ENCODE measurements at places on chromosomes 3 and 15. TPM values are rescaled to one million over a fixed set of nuclear protein-coding genes. Genes with fewer than 3 reads are reported as not detected.

DNA sequence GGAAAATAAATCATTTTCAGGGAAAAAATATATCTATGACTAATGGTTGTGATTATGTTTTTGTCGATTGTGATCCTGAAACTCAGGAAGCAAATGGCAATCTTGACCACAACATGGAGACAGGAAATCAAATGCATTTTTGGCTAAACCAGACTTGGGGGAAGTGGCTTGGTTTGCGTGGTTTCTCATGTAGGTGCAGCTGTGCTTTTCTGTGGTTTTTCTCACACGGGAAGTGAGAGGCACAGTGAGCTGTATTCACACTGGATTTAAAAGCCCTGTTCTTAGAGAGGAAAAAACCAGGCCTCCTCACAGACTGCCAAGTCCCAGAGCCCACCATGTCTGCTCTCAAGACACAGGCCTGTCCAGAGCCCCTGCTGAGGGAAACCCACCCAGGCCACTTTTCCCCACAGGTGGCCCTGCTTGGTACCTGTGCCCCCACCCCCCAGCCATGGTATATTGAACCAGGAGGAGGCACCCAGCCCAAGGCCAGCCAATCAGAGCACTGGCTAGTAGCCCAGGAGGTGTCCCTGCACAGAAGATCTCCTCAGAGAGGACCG is 46.1 kb downstream of the BTD start:
- peak overlapping the region; percentile 70 for H3K27ac ChIP-seq
- H3K27me3 ChIP-seq = peaks cover 46% of the 10 kb centered on the region
- peaks cover 27% of the 10 kb centered on the region for H3K36me3 ChIP-seq
- peak; percentile 66 for DNase-seq

GRCh38 chr15:82183121-82184031 is 79.2 kb downstream of the EFL1 start:
- H3K4me1 ChIP-seq = no peaks in the 10 kb centered on the region
- H3K4me3 ChIP-seq = no peak overlapping the region

GRCh38 chr3:46566040-46566641 is at the start of gene LRRC2:
LRRC2 (minus strand) TSS chr3:46566302; CDS start chr3:46551591, 14,711 bp downstream.
- H3K4me1 ChIP-seq = peaks cover 9% of the 10 kb centered on the region
- H3K36me3 ChIP-seq = peaks cover 3% of the 10 kb centered on the region
- no peak within 1 kb of the TSS for H3K27ac ChIP-seq
- peak; percentile 53 for DNase-seq

DNA sequence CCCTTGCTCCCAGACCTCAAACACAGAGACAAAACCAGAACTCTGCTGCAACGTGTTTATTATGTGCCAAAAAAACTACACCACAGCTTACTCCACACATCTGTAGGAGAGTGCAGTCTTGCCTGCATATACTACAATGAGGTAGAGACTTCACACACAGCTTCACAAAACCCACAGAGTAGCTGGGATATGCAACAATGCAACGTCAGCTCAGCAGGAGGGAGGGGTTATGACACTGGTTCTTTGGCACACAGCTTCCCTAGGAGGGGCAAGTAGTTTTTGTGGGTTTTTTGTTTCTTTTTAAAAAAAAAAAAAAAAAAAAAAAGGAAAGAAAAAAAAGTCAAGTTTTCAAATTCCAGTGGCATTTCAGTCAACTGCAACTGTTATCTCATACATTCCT is 2.9 kb upstream of the RPS17 start:
- no peak for DNase-seq
- H3K36me3 ChIP-seq = peaks cover 10% of the 10 kb centered on the region
- no peaks in the 10 kb centered on the region for H3K27me3 ChIP-seq
- no peak overlapping the region for H3K27ac ChIP-seq
- no peak overlapping the region for H3K4me3 ChIP-seq
- H3K4me1 ChIP-seq = peaks cover 14% of the 10 kb centered on the region

DNA sequence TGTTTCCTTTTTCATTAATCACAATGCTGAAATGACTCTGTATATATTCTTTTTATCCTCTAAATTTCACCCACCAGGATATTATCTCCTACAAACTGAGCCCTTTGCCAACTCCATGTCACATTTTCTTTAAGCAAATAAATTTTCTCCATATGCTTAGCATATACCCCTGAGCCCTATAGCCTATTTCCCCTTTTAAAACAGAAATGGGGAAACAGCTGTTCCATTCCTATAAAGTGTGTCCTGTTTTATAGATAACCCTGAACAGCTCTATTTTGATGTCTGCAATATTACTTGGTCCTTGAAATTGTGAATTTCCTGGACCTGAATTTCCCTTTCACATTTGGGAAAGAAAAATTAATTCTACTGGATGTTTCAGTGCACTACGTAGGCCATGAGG is 15.6 kb upstream of the FILIP1L start:
- DNase-seq = no peak
- H3K4me1 ChIP-seq = peaks cover 6% of the 10 kb centered on the region
- no peak overlapping the region for H3K27ac ChIP-seq
- H3K27me3 ChIP-seq = no peaks in the 10 kb centered on the region
- H3K4me3 ChIP-seq = no peak overlapping the region

DNA sequence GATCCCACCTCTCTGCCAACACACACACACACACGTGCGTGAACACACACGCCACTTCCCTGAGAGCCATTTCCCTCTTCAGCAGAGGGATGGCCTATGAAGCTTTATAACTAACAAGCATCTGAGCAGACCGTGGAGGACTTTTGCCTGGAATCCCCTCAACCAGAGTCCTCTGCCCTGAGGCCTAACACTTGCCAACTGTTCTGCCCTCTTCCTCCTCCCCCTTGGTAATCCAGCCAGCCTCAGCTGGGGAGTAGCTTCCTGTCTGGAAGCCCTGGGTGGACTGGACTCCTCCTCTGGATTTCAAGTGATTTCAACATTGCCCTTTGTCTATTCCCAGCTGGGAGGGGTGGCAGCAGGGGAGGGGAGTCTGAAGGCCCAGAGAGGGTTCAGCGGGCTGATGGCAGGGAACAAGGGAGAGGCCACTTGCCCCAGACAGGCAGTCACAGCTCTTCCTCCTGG is 68.4 kb upstream of the HACD2 start:
- H3K4me3 ChIP-seq = no peak overlapping the region
- H3K27me3 ChIP-seq = no peaks in the 10 kb centered on the region
- H3K36me3 ChIP-seq = no peaks in the 10 kb centered on the region
- no peak for DNase-seq

DNA sequence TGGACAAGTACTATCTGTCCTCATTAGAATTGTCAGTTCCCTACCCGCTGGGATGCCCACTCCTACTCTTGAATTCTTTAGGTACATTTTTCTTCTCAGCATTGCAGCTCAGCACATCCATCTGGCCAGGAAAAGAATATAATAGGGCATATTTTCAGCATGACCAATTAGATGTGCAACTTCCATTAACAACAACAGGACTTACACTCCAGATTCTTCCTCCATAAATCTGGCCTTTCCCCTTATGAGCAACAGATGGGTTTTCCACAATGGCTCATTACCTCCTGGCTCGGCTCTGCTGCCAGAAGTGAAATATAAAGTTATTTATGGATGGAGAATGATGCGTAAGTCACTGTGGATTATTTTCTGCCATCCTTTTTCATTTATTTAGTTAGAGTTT is 443.8 kb upstream of the TGFBR2 start:
- no peak for DNase-seq
- no peaks in the 10 kb centered on the region for H3K36me3 ChIP-seq
- H3K4me3 ChIP-seq = no peak overlapping the region
- peaks cover 1% of the 10 kb centered on the region for H3K27me3 ChIP-seq
- peaks cover 1% of the 10 kb centered on the region for H3K4me1 ChIP-seq

DNA sequence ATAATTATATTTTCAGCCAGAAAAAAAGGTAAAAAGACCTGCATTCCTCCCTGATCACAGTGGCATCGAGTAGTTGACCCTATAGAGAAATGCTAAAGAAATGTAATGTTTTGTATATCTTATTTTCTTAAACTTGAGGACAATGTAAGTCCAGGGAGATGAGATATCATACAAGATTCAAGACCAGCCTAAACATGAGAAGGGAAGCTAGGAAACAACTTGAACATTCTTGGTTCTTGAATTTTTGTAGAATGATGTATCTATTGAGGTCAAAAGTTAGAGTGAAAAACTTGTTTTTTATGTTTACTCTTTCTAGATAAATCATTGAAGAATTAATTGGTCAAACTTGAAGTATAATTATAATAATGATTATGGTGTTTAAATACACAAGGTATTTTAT is 497.7 kb upstream of the TBL1XR1 start:
- no peak overlapping the region for H3K27ac ChIP-seq
- H3K27me3 ChIP-seq = no peaks in the 10 kb centered on the region
- H3K4me3 ChIP-seq = no peak overlapping the region
- H3K4me1 ChIP-seq = peaks cover 3% of the 10 kb centered on the region
- DNase-seq = no peak

DNA sequence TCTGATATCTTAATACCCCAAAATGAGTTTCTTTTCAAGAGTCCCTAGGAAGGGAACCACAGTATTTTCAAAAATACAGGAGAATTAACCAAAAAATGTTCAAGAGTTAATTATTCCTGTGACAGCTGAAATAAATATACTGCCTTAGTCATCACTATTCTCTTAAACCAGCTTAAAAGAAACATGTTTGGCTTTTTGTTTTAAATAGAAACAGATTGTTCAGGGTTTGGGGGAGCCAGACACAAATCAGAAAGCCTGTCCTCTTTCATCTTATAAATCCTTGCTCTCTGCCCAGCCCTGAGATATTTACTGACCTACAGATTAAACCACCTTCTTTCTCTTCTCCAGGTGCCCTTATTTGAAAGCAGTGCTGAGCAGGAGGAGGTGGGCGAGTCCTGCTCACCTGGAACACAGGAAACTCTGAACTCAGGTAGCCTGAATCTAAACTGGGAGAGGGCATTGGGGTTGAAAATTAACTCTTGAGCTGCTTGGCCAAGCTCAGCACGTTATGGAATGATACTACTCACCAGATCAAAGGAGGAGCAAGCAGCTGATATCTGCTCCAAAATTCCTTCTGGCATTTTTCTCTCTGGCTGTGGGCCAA is 84.1 kb upstream of the SPRED1 start:
- H3K27me3 ChIP-seq = peaks cover 10% of the 10 kb centered on the region
- no peaks in the 10 kb centered on the region for H3K4me1 ChIP-seq
- H3K4me3 ChIP-seq = no peak overlapping the region
- H3K36me3 ChIP-seq = no peaks in the 10 kb centered on the region
- DNase-seq = no peak

DNA sequence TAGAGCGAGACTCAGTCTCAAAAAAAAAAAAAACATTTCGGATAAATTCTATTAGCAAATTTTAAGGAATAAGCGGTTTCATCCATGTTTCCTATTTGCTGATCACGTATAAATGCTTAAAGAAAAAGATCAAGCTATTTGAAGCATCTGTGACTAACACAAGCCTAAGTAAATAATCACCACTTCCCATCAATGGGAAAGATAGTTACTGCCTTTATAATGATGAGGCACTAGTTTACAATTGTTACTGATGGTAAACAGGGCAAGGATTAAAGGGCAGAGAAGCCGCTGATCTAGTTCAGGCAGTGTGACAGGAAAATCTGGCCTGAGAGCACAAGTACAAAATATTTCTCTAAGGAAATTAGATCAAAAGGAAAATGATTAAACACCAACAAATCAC is 13.7 kb downstream of the CLPX start:
- H3K4me3 ChIP-seq = no peak overlapping the region
- DNase-seq = no peak
- no peaks in the 10 kb centered on the region for H3K4me1 ChIP-seq

DNA sequence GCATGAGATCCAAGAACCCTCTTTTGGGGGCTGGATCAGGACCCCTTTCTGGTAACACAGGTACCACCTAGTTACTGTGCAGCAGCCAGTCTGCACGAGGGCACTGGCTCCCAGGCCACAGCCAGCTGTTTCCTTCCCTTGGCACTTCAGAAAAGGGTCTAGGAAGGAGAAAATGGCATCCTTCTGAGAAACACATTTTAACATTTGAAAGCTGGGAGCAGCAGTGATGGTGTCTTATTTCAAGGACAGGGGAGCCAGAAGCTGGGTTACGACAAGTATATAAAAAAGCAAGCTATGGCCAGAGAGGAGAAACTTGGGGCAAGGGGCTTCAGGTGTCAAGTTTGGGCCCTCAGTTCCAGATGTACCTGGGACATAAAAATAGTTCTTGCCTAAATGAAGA is 282.8 kb downstream of the CTNNB1 start:
- no peak overlapping the region for H3K27ac ChIP-seq
- no peaks in the 10 kb centered on the region for H3K27me3 ChIP-seq
- no peaks in the 10 kb centered on the region for H3K4me1 ChIP-seq
- H3K36me3 ChIP-seq = no peaks in the 10 kb centered on the region
- H3K4me3 ChIP-seq = no peak overlapping the region
- no peak for DNase-seq

DNA sequence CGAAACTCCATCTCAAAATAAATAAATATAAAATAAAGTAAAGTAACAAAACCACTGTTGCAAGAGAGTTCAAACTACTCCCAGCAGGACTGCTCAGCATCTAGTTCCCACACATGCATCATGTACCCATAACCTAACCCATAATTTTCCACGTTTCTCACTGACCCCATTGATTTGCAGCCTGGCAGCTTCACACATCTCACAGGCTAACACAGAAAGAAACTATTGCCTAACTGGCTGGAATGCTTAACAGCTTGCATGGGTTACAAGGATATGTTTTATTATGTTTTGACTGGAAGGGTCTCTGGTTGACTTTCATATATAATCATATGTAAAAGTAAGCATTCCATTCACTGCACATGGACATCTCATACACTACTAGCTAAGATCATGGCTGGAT is 55.6 kb upstream of the TBC1D23 start:
- H3K27ac ChIP-seq = no peak overlapping the region
- peaks cover 12% of the 10 kb centered on the region for H3K4me1 ChIP-seq
- H3K27me3 ChIP-seq = peaks cover 6% of the 10 kb centered on the region
- DNase-seq = no peak
- peaks cover 3% of the 10 kb centered on the region for H3K36me3 ChIP-seq

DNA sequence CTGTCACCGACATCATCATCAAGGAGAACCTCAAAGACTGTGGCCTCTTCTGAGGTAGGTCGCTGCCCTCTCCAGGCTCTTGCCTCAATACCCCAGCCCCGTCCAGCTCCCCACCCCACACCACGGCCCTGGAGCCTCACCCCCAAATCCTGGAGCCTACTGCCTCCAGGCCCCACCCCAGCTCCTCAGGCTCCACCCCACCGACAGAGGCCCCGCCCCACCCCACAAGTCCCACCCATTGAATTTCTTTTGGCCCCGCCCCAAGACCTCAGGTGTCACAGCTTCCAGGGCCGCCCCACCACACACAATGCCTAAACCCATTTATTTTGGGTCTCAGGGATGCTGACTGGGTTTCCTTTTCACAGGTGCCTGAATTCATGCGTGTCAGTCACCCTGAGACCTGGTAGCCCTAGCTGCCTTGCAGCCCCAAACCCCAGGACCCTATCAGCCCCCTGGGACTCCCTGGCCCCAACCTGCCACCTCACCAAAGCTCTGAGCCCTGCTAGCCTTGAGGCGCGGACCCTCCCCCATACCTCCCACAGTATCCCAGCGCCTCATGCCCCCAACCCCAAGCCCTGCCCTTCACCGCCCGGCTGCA is 3.6 kb downstream of the GNAT1 start:
- H3K4me3 ChIP-seq = peak overlapping the region; percentile 51
- H3K27ac ChIP-seq = no peak overlapping the region
- peaks cover 3% of the 10 kb centered on the region for H3K4me1 ChIP-seq

GRCh38 chr15:101451266-101451799 is 38.2 kb downstream of the PCSK6 start:
- peaks cover 7% of the 10 kb centered on the region for H3K27me3 ChIP-seq
- H3K36me3 ChIP-seq = no peaks in the 10 kb centered on the region
- no peak overlapping the region for H3K4me3 ChIP-seq
- H3K4me1 ChIP-seq = peaks cover 5% of the 10 kb centered on the region
- no peak overlapping the region for H3K27ac ChIP-seq
- no peak for DNase-seq

BFSP2 gene
- total RNA-seq = not detected

STRA6 gene
- total RNA-seq = not detected

EOMES gene
- 35.5 TPM for total RNA-seq

ITIH3 gene
- total RNA-seq = not detected

PTX3 gene
- 0.40 TPM for total RNA-seq

Data from activated naive CD8-positive, alpha-beta T cell treated with anti-CD3 and anti-CD28 coated beads, Interleukin-2, amount 10 ng/mL, durations not matched to agents 7 days and 5 days (primary cell).